ENCODE measurements at places on chromosomes 3 and 15. TPM values are rescaled to one million over a fixed set of nuclear protein-coding genes. Genes with fewer than 3 reads are reported as not detected.

USP50 gene
- total RNA-seq = not detected

IL17RE gene
- 1.7 TPM for total RNA-seq

THRB gene
- total RNA-seq = not detected

NMB gene
- 1.7 TPM for total RNA-seq

SLC6A11 gene
- not detected for total RNA-seq

EPHA6 gene
- not detected for total RNA-seq

ATP13A5 gene
- total RNA-seq = not detected

IGSF11 gene
- 0.07 TPM for total RNA-seq

GUCA1C gene
- total RNA-seq = not detected

GOLGA6B gene
- total RNA-seq = not detected

DNA sequence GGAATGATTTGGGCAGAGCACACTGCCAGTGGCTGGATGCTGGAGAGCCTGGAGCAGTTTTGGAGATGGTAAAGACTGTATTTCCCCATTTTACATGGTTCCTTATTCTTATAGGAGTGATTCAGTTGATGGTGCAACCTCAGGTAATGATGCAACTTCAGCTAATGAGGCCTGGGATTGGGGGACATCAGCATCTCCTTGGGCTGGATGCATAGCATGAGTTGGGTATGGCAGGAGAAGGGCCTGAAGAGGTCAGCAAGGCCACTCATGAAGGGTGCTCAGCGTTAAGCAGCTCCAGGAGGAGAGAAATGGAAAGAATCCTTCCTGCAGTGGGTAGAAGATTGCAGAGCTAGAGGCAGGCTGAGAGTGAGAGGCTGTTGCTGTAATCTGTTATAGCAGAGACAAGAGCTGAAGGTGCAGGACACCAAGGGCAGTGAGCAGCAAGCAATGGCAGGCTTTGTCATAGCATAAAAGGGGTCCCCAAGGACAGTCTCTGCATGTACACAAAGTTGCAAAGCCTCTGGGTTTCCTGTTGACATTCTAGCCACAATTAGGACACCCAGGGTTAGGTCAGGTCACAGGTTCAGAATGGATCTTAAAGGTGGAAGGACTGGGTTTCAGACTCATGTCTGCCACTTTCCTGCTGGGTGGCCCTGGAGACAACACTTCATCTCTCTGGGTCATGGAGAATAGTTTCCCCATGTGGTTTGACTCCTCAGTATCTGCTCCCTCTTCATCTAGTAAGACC, 29.5 kb upstream of the SNRK start:
- no peak for DNase-seq

GRCh38 chr3:176935194-176935888, 261.9 kb downstream of the TBL1XR1 start:
- DNase-seq = no peak

DNA sequence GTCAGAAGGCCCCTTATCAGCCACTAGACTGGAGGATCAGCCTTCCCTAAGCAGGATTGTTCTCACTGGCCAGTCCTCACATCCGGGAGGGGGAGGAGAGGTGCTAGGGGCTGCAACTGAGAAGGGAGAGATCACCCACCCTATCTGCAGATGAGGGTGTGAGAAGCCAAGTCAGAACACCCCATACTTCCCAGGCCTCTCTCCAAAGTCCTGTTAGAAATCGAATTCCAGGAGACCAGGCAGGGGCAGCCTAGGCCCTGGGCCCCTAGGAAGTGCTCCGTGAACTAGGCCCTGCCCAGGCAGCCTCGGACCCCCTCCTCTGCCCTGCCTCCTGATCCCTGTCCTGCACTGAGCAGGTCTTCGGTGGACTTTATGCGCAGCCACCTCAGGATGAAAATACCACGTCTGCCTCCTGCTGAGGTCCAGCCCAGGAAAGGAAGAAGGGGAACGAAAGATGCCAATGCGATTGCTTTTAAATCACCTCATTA, 933 bp downstream of the DZIP1L start:
- DNase-seq = no peak

- DNase-seq = no peak
Observed at GRCh38 chr15:47711655-47712054, 5.7 kb upstream of the SEMA6D start.

DNA sequence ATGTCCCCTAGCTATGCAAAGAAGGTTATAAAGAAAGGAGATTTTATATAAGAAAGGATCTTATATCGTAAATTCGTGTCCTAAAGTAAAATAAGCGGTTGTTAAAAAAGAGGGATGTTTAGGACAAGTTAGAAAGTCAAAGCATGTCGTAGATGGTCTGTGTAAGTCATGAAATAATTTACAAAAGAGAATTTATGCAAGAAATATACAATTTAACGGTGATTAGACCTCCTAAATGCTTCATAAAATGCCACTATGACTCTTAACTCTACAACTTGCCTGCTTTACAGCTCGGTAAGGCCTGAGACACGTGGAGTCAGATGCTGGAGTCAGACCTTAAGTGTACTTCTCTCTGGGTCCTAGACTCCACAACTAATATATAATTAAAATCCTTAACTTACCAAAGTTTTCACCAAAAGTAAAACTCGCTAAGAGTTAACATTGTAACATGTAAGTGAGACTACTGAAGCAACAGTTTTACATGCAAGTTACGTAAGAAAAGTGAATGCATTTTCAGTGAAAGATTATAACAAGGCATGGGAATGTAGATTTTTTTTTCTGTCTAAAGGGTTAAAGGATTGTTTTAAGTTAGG, 13.3 kb upstream of the SRPRB start:
- DNase-seq = no peak

- no peak for DNase-seq
Observed at GRCh38 chr3:156472684-156473083, 82.2 kb downstream of the SSR3 start.

DNA sequence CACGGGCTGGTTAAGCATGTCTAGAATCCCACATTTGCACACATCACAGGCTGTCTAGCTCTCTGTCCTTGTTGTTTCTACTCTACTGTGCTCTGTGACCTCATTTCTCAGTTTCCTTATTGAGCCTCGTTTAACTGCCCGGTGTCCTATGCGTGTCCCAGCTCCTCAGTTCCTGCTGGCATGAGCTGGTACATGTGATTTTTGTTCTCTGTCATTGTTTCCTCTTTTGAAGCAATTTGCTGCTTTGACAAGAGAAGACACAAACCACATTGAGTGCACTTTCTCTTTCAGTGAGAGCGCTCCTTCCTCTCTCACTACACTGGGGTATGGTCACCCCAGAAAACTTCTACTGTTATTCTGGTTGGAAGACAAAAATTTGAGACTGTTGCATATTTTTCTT, 563.5 kb downstream of the PDCD6IP start:
- DNase-seq = peak; percentile 5

DNA sequence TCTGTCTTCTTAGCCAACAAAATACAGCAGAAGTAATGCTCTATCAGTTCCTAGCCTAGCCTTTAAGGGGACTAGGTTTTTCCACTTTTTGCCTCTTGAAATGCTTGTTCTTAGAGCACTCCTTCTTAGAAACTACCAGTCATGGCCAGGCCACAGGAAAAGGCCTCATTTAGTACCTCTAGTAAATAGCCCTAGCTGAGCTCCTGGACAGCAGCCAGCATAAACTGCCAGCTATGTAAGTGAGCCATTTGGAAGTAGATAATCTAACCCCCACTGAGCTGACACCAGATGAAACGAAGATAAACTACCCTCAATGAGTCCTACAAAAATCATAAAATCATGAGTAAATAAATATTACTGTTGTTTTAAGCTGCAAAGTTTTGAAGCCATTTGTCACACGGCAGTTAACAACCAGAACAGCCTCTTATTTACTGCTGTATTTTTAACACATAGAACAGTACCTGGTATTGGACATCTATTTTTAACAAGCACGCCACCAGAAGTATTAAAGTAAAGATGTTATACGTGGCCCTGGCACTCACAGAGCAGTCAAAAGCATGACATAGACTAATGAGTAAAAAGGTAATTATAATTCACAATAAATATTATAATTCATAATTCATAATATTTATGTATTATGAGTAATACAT, 12.0 kb downstream of the TBC1D5 start:
- no peak for DNase-seq

GRCh38 chr3:190180268-190180667, 59.6 kb upstream of the P3H2 start:
- DNase-seq = no peak

DNA sequence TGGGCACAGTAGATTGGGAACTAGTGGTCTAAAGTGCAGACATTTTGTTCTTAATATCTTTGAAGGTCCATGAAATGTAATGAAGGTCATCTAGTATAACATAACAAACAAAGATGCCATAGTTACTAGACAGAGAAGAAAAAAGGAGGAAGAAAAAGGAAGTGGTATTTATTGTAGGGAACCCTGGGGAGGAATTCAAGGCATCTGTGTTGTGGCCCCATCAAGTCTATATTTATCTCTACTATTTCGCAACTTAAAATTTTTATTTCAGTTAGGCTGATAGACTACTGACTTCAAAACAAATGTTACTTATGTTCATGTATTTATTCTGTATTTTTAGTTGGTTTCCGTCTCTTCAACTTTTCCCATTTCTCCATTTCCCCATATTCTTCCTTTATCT, 48.9 kb upstream of the ZDHHC23 start:
- no peak for DNase-seq

GRCh38 chr3:131038326-131038725, 11.6 kb downstream of the NEK11 start:
- DNase-seq = no peak

- DNase-seq = no peak
Observed at GRCh38 chr15:43383070-43383469, 12.2 kb downstream of the TUBGCP4 start.

- DNase-seq = no peak
Observed at GRCh38 chr3:171001957-171002694, 24.4 kb downstream of the SLC2A2 start.

- peak; percentile 47 for DNase-seq
Observed at GRCh38 chr3:152127058-152127457, 141.7 kb upstream of the MBNL1 start.

DNA sequence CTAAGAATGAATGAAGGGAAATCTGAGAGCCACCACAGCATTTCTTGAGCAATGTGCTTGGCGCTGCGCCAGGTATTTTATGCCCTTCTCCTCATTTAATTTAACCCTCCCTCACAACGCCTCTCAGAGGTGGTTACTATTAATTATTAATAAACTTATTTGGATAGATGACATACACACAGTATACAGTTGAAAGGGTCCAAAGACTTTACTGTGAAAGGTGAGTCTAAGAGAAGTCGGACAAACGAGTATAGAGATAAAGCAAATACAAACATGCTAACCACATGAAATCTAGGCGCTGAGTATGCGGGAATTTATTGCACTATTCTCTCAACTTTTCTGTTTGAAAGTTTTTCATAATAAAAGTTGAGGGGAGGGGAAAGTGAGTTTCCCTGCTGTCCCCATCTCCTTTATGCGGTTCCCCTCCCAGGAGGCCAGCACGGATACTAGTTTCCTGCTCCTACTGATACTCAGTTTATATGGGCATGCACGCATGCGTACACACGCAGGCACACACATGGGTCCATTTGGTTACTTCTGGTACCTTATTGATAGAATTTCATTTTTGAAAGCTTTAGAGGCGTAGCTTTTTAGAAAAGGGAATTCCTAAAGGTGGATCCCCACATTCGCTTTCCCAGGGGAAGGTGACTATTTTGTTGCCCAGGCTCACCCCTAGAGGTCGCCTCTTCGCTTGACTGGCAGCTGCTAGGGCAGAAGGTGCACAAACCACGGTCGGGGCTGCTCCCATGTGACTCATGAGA, 28.5 kb upstream of the KCTD6 start:
- DNase-seq = peak; percentile 90

GRCh38 chr3:55283441-55283925, 203.6 kb downstream of the WNT5A start:
- no peak for DNase-seq

- no peak for DNase-seq
Observed at GRCh38 chr15:79115986-79116665, 25.5 kb upstream of the RASGRF1 start.

- no peak for DNase-seq
Observed at GRCh38 chr3:111861391-111861790, 2.3 kb downstream of the PHLDB2 start.

GRCh38 chr15:81282911-81283310, 41.0 kb downstream of the STARD5 start:
- no peak for DNase-seq

- peak; percentile 12 for DNase-seq
Observed at GRCh38 chr15:56468401-56468800, 3.5 kb upstream of the MNS1 start.

GRCh38 chr3:181698263-181698954, 13.3 kb upstream of the SOX2 start:
- DNase-seq = no peak

- no peak for DNase-seq
Observed at GRCh38 chr3:150144191-150144708, 173.6 kb upstream of the PFN2 start.

GRCh38 chr3:7800006-7800780, 701.4 kb upstream of the LMCD1 start:
- DNase-seq = no peak

Data from activated CD8-positive, alpha-beta T cell treated with anti-CD3 and anti-CD28 coated beads for 36 hours (primary cell).